Activated naive CD8-positive, alpha-beta T cell treated with anti-CD3 and anti-CD28 coated beads, Interleukin-2, amount 50 U/mL, for 16 hours (primary cell): ENCODE measurements at places on chromosomes 11 and 22.

- DNase-seq: no peak
Observed at GRCh38 chr11:3108183-3108721, 51.0 kb upstream of the CARS1 start.

DNA sequence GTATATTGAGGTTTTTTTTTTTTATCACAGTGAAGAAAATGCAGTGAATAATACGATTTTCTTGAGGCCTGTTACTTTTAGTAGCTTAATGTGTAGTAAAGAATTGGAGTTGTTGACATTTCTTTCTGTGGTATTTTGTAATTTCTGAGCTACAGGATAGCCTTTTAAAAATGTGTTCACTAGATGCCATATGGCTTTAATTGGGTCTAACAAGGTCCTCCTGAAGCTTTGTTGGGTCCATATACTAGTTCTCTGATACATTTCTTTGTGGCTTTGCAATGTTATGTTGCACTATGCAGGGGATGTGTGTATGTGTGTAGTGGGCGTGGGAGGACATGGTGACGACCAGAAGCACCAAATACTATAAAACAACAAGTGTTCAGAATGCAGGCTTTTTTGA, 25.1 kb downstream of the FBXO7 start:
- no peak for DNase-seq

- no peak for DNase-seq
Observed at GRCh38 chr11:28618416-28618815, 510.2 kb downstream of the METTL15 start.

- no peak for DNase-seq
Observed at GRCh38 chr11:75740681-75741080, 23.0 kb downstream of the MOGAT2 start.

GRCh38 chr11:67629386-67630227, at the start of gene NUDT8:
Gene NUDT8, minus strand, starts transcription at chr11:67629937. Its CDS starts 26 bp downstream, at chr11:67629911.
- DNase-seq: peak; percentile 75

DNA sequence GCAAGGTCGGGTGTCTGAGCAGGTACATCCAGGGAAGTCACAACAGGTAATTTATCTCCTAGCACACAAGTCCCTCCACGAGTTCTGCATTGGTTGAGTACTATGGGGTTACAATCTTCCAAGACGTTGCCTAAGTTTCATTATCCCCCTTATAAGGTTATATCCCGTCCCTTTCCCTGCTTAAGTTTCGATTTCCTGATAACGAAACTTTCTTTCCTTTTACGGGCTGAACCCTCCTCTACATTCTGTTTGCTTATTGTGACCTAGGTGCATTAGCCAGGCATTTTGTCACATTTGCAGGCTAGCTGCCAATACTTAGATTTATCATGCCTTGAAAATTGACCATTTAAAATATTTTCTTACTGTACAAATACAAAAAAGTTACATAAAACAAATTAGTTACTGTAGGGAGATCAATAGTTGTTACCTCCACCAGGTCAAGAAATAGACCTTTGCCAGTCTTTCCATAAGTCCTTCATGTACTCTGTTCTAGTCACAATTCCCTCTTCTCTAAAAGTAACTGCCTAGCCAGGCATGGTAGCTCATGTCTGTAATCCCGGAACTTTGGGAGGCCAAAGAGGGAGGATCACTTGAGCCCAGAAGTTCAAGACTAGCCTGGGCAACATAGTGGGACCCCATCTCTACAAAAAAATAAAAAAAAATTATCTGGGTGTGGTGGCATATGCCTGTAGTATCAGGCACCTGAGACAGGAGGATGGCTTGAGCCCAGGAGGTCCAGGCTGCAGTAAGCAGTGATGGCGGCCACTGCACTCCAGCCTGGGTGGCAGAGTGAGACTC, 14.3 kb upstream of the PITPNB start:
- DNase-seq: no peak

DNA sequence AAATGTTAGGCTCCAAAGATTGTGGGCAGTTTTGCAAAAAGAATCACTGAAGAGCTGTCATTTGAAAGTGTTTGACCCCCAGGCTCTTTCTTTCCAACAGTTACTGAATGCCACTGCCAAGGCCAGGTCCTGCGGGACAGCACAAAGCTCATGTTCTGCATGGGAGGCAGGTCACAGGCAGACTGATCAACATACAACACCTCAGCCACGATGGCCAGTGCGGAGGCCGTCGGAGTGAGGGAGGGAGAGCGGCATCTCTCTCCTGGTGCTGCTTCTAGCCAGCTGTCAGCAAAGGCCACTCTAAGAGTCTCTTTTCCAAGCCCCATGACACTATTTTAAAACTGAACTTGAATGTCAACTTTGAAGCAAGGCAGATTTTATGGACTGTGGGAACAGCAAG, 49.9 kb downstream of the ARFGAP3 start:
- no peak for DNase-seq

DNA sequence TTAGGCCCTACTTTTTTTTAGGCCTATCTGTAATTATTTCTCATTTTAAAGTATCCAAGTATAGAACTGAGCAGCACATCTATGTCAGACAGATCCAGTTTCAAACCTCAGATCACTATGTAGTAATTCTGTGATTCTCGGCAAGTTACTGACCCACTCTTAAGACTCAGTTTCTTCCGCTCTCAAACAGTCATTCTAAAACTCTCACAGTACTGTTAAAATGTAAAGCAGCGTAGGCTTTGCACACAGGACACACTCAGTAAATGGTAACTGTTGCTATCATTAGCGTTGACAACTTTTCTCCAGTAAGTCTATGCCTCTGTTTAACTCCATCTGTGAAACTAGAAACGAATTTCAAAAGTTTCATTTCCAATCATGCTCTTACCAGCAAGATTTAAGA, 277.1 kb downstream of the TTC28 start:
- DNase-seq: no peak

GRCh38 chr11:34316347-34317035, 41.3 kb downstream of the ABTB2 start:
- no peak for DNase-seq

DNA sequence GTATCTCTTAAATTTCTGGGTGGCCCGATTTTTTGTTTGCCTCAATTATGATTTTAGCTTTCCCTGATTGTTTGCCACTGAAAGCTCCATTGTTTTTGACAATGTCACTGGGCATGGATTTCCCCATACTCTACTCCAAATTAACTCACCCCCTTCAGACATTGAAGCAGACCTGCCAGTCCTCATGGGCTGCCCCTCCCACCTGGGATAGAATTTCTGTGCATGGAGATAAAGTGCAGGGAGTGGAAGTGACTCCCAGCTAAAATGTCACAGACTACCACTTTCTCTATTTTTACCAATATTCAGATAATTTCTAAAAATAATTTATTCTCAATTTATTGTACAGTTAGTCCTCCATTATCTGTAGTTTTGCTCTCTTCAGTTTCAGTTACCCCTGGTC, 79.1 kb upstream of the CLPB start:
- no peak for DNase-seq

DNA sequence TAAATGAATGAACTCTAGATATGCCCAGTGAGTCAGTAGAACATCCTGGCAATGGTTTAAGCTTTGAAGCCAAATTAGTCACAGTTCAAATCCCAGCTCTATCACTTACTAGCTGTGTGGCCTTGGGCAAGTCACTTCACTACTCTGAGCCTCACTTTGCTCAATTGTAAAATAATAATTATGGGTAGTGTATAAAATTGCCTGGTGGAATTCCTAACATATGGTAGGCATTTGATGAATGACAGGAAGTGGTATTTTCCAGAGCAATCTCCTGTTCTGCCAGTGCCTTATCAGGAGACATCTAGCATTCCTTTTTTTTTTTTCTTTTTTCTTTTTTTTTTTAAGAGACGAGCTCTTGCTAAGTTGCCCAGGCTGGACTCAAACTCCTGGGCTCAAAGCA, 13.0 kb downstream of the SCN4B start:
- DNase-seq: no peak

- DNase-seq: no peak
Observed at GRCh38 chr11:11743216-11743615, 98.6 kb upstream of the USP47 start.

DNA sequence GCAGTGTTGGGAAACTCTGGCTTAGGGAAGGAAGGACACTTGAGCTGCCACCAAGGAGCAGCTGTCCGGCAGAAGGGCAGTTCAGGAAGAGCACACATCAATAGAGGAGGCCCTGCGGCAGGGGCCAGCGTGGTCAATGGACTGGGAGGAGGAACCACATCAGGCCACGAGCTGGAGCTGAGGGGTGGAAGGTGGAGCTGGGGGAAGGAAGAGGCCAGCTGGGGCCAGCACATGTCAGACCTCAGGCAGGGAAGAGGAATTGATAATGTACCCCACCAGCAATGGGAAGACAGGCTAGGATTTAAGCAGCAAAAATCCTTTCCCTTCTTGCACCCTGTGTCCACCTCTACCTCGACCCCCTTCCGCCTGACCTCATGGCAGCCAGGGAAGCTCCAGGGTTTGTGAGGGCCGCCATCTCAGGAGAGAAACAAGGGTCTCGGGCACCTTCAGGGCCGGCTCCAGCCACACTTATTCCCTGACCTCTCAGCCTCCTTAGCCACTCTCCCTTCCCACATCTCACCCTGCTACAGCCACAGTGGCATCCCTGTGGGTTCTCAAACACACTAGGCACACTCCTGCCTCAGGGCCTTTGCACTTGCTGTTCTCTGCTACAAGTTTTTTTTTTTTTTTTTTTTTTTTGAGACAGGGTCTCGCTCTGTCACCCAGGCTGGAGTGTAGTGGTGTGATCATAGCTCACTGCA, 157.8 kb upstream of the GRK3 start:
- no peak for DNase-seq

- DNase-seq: no peak
Observed at GRCh38 chr11:1782831-1783724, 19.4 kb upstream of the CTSD start.

DNA sequence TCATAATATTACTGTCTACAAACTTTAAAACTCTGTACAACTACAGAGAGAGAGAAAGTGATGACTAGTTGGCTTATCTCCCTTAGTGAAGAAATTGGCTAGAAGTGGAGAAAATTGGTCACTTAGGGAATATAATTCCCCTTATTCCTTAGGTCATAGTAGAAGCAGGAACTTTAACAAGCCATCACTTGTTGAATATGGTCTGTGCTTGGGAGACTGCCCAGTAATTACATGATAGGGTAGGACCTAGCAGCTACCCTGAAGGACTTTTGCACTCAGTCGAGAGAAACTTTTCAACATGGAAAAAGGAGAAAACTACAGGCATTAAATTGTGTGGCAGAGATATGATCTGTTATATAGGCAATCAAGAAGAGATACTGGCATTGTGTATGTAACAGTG, 576.5 kb upstream of the CCDC90B start:
- no peak for DNase-seq

GRCh38 chr22:36239150-36239400, 252 bp downstream of the APOL2 start:
- DNase-seq: no peak

- no peak for DNase-seq
Observed at GRCh38 chr22:40040927-40041326, 46.2 kb downstream of the FAM83F start.

GRCh38 chr11:64894070-64894811, 15.8 kb upstream of the EHD1 start:
- peak; percentile 85 for DNase-seq

- DNase-seq: no peak
Observed at GRCh38 chr22:47047321-47048122, 285.1 kb downstream of the TBC1D22A start.

DNA sequence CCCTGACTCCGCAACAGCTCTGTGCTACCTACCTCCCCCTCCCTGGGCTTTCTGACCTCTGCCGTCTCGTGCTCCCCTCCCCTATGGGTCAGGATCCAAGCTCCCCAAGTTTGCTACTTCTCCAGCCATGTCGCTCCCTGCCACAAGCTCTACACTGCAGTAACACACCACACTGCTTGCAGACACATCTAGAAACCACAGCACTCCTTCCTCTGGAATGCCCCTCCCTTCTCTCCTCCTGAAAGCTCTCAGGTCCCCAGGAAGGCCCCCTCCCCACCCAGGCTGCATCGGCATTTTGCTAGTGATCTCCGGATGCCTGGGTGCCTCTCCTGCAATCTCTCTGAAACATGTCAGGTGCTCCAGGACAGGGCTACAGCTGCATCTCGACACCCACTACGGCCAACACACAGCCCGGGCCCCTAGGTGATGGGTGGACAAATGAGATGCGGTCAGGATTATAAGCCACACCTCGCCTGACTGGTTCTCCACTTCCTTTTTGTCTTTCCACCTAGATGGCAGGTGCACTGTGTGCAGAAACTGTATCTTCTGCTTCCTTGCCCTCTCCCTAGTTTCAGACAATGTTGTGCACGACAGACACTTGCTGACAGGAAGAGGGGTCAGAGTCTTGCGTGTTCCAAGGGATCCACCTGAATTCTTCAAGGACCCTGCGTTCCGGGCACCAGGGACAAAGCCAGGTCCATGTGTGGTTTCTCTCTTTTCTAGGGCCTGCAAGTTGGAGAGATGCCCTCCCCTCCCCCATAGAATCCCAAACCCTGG, 22.9 kb downstream of the RPUSD4 start:
- no peak for DNase-seq

DNA sequence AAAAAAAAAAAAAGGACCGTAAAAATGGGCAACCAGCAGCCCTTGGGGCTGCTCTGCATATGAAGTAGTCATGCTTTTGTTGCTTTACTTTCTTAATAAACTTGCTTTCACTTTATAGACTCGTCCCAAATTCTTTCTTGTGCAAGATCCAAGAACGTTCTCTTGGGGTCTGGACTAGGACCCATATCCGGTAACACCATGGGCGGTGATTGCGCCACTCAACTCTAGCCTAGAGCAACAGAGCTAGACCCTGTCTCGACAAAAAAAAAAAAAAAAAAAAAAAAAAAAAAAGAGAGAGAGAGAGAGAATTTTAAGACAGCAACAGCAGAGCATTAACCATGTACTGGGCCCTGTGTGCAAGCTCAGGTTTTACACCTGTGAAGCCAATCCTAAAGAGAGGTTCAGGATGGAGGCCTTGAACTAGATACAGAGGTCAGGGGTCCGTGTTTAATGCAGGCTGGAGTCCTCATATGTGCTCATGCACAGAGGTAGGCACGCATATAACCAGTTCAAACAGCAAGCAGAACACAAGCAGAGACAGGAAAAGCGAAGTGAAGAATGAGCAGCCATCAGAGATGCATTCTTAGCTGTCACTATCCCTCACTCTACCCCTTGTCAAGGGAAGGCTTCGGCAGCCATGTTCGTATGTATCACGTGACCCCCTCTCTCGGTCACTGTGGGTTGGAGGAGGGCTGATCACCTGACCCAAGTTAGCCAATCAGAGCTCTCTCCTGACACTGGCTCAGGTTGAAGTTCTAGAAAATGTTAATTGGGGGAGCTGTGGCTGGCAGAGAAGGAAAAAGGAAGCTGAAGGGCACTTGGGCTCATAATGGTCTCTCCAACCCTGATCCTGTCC, 16.7 kb upstream of the SYT12 start:
- no peak for DNase-seq
